ENCODE measurements at places on chromosomes 6 and 20.

- DNase-seq = no peak
These were observed 4.7 kb upstream of the FOXF2 start for GRCh38 chr6:1384549-1385128.

- peak; percentile 14 for DNase-seq
These were observed 193.3 kb downstream of the UTRN start for GRCh38 chr6:144478483-144478882.

- DNase-seq = no peak
These were observed 51.6 kb downstream of the RALY start for GRCh38 chr20:34045294-34045693.

DNA sequence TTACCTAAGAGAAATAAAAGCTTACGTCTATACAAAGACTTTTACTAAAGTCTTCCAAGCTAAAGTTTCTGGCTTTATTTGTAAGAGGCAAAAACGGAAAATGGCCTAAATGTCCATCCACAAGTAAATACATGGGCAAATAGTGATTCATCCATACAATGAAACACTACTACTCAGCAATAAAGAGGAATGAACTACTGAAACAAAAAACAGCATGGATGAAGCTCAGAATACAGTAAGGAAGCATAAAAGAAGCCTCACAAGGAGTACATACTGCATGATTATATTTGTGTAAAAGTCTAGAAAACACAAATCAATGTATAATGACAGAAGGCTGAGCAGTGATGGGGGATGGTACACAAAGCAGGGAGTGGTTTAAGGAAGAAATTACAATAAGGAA, 84.7 kb downstream of the F13A1 start:
- no peak for DNase-seq

- DNase-seq = no peak
These were observed 31.5 kb downstream of the PLCB1 start for GRCh38 chr20:8163543-8163942.

DNA sequence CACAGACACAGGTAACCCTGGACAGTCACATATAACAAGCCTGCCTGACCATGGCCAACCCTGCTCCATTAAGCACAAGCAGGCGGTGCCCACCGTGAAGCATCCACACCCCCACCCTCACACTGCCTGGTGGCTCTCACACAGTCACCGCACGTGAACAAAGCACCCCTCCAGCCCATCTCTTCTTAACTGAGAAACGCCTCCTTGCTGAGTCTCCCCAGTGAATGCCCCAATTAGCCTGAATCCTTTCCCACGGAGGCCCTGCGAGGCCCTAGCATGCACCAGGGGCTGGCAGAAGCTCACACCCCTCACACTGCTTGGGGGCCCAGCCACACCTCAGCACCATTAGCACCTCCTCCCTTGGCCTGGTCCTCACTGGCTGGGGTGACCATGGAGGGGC, 72.3 kb downstream of the GRM4 start:
- DNase-seq = no peak

DNA sequence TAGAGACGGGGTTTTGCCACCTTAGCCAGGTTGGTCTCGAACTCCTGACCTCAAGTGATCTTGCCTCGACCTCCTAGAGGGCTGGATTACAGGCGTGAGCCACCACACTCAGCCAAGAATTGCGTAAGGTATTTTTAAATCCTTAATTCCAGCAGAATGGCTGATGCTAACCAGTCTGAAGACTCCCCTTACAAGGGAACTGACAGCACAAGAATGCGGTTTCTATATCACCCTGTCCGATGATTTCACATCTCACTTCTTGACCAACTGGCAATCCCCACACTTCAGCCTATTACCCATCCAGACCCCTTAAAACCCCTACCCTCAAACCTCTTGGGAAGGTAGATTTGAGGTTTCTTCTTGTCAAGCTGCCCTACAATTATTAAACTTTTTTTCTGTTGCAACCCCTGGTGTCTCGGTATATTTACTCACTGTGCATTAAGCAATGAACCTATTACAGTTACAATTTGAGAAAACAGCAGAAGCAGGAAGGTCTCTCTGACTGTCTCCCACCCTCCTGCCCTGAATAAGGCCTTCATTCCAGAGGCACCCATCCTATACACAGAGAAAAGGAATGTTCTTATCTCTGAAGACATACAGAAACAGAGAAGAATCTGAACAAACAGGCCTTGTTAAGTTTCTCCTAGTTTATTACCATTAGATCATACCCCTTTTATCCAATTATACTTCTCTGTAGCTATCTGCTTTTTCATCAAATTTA, 164.9 kb downstream of the ARHGAP18 start:
- no peak for DNase-seq

DNA sequence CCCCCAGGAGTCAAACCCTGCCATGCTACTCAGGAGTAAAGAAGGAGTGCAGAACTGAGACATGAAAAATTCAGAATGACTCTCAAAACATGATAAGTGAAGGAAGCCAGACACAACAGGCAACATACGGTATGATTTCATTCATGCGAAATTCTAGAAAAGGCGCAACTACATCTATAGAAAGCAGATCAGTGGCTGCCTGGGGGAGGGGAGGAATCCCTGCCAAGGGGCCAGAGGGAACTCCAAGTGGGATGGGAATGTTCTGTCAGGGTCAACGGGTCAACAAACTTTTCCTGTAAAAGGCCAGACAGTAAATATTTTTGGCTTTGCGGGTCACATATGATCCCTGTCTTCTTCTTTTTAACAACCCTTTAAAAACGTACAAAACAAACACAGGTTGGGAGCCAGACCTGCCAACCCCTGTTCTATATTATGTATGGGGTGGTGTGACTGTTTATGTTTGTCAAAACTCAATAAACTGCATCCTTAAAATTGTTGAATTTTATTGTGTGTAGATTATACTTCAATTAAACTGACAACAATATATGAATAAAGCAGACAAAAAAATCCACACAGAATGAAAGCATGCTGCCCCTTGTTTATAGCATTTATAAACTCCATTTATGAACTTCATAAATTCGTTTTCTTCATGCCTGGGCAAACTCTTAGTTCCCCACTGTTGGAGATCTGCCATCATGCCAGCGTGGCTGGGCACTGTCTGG, 56.6 kb upstream of the TRAF3IP2 start:
- DNase-seq = no peak

DNA sequence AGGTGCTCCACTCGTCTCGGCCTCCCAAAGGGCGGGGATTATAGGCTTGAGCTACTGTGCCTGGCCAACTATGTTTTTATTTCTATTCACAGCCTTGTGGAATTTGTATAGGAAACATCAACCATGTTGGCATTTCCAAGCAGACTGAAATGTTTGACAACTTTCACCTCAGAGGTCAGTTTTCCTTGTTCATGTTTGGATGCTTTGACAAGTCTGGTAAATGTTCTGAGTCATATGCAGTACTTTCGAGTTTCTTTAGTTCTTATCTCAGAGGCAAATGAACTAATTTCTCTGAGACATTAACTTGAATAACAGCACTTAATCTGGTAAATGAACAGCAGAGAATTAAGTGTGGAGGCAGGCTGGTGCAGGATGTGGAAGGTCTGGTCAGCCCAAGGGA, 373.4 kb upstream of the SYNCRIP start:
- no peak for DNase-seq

GRCh38 chr6:125784365-125784764, 6.4 kb upstream of the NCOA7 start:
- DNase-seq = peak; percentile 22

GRCh38 chr6:131782764-131783163, 25.1 kb upstream of the ENPP1 start:
- peak; percentile 23 for DNase-seq

- no peak for DNase-seq
These were observed 3.1 kb upstream of the CCM2L start for GRCh38 chr20:32006841-32007786.

DNA sequence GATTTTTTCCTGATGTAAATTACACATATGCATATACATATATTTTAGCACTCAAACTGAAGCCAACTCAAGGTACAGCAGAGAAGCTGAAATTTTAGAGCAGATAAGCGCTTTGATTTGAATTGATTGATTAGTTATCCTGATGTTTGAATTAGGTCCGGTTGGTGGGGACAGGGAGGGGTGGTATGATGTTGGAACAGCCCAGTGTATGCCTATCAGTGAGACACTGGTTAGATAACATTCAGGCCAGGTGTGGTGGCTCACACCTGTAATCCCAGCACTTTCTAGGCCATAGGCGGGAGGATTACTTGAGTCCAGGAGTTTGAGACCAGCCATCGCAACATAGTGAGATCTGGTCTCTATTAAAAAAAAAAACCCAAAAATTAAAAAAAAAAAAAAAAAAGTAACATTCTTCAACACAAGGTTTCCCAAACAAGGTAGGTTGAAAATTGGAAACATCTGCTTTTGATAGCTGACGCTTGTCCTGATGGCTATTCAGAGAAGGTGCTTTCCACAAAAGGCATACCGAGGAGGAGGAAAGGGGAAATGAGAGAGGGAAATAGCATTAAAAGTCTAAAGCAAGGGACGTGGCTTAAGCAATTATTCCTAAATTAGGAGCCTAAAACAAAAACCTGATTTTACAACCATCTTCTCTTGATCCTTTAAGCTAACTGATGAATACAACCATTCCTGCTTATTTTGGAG, 288.4 kb upstream of the JARID2 start:
- no peak for DNase-seq

DNA sequence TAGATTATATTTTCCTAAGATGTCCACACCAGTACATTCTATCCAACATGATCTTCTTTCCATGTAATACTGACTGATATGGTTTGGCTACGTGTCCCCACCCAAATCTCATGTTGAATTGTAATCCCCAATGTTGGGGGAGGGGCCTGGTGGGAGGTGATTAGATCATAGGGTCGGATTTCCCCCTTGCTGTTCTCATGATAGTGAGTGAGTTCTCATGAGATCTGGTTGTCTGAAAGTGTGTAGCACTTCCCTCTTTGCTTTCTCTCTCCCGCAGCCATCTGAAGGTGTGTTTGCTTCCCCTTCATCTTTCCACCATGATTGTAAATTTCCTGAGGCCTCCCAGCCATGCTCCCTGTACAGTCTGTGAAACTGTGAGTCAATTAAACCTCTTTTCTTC, 12.2 kb upstream of the HBS1L start:
- no peak for DNase-seq

GRCh38 chr6:42095776-42096541, 45.6 kb downstream of the TAF8 start:
- no peak for DNase-seq

DNA sequence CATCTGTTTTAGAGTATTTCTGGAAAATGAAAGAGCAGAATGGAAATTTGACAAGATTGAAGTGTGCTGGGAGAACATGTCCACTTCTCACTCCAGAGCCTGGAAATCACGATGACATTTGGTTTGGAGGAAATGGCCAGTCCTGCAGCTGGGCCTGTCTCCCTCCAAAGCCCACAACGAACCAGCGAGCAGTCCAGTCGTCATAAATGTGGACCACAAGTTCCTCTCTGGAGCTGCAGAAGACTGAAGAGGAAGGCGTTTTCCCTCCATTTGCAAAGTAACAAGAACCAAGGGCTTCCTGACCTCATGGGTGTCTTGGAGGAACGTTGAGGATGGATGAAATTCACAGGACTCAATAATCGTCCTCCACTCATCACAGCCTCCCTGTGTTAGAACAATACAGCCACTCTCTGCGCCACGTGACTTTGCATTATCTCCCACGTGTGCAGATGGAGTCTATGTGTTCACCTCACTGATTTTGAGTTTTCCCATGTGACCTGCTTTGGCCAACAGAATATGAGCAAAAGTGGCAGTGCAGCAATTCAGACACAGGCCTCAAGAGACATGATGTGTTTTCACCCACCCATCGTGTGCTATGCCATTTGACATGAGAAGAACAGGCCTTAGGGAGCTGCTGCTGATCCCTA, 9.1 kb upstream of the SPATS1 start:
- no peak for DNase-seq

DNA sequence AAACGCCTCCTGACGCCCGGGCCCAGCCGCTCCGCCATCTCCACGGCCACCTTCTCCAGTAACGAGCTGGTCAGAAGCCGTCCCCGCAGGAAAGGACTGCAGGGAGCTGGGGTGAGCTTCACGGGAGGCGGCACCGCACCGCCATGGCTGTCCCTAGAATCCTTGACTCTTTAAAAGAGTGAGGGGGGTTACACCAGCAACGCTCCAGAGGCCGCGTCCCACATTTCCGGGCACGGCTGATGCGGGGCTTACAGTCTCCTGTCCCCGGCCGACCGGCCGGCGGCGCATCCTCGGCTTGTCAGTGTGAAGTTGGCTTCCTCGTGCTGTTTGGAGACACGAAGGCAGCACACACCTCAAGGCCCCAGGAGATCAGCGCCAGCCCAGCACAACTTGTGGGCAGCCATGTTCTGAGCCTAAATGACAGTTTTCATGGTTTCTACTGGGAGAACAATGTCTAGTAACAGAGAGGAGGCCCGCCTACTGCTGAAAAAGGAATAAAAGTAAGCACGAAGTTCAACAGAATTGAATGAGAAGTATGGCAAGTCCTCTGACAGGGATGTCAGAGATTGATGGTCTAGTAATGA, 30.4 kb downstream of the SLC2A4RG start:
- no peak for DNase-seq

DNA sequence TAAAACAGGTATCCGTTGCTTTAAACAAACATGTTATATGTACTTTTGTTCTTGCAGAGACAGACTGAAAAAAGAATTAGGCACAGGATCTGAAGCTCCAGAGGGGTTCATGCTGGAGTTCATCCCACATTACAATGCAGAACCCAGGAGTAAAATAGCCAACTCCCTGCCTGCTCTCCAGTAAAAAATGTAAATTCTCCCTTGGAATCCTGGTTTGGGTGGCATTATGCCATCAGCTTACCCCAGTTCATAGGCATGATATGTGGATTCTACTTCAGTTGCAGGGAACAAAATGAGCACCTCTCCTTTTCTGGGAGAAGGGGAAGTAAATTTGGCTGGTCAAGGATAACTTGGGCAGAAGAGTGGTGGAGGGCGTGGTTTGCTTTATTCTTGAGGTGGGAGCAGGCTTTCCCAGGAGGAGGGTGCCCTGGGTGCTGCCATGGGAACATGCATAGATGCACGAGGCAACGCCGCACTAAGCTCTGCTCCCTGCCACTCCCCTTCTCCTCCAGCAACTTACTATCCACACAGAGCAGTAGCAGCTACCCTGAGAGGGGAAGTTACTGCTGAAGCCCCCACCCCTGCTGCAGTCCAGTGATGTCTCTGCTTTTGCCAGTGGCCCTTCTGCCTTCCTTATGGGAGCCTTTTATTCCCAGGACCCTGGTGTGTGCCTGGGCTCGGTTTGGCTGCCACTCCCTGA, 71.6 kb upstream of the GLP1R start:
- DNase-seq = no peak

GRCh38 chr6:9039258-9039657, 603.9 kb upstream of the SLC35B3 start:
- DNase-seq = no peak

- peak; percentile 2 for DNase-seq
These were observed 66.9 kb downstream of the STX11 start for GRCh38 chr6:144217264-144217663.

GRCh38 chr6:17923401-17923863, 64.0 kb downstream of the KIF13A start:
- no peak for DNase-seq
